ENCODE measurements at places on chromosomes 4 and X.

GRCh38 chrX:144722307-144722706, 525.0 kb upstream of the SPANXN1 start:
- no peak for DNase-seq

DNA sequence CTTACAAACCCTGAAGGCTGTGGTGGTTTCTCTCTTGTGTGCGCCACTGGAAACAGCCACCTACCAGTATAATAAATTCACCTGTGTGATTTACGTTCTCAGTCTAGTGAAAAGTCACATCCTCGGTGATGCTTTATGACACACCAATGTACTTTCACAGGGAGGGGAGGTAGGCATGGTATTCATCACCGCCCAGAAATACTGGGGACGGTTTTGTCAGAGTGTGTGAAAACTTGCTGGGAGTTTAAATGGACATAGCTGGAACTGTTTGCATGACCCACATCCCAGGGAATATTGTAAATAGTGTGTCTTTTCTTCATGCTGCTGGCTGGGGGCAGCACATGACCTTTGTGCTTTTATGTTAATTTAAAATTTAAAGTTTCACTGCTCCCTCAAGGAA, 421.8 kb downstream of the MAPK10 start:
- no peak for DNase-seq

DNA sequence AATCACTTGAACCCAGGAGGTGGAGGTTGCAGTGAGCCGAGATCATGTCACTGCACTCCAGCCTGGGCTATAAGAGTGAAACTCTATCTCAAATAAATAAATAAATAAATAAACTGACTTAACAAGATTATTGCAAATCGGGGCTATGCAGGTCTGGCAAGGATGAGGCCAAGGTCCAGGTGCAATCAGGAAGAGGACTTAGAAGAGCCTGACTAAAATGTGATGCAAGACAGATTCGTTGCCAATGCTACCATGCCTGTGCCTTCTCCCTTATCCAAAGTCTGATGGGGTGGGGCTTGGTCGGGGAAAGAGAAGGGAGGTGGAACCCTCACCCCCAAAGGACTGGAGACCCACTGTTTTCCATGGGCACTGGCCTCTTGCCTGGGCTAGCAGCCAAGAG, 14.7 kb downstream of the ZCCHC13 start:
- no peak for DNase-seq

GRCh38 chrX:45557387-45557786, 356.7 kb upstream of the DIPK2B start:
- peak; percentile 26 for DNase-seq

- no peak for DNase-seq
Observed at GRCh38 chr4:150325872-150326271, 247.6 kb downstream of the DCLK2 start.

DNA sequence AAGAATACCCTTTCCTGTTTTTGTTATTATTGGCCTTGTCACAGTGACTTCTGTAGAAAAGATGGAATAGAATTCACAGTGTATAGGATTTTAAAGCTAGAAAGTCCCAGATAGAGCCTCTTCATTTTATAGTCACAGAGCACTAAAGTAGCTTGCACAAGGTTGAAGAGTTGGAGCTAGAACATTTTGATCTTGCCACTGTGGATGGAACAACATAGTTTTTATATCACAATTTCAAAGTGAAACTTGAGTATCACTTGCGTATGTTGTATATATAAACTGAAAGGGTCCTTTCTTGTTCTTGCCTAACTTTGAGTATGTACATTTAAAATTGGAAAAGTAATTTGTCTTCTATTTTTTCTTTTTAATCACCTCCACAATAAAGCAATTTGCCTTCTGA, 2.7 kb downstream of the USO1 start:
- no peak for DNase-seq

- peak; percentile 75 for DNase-seq
Observed at GRCh38 chrX:124217304-124218251, 114.9 kb upstream of the TEX13D start.

GRCh38 chr4:161929956-161930355, 233.8 kb downstream of the FSTL5 start:
- peak; percentile 45 for DNase-seq

DNA sequence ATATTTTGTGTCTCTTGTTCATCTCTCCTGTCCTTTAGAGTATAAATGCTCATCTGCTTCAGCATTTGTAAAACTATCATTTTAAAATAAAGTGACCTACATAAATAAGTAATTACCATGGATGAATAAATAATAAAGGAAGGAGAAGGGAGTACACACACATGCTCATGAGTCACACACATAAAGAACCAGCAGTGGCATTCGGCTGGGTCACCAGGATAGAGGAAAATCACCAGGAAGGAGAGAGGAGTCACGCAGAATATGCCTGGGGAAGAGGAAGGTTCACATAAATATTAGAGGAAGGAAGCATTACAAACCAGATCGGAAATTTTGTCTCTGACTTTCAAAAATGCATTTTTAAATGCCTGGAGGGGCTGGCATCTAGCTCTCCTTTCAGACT, 38.5 kb upstream of the MED14 start:
- DNase-seq = peak; percentile 81

GRCh38 chrX:154298312-154298711, 2.7 kb downstream of the TKTL1 start:
- no peak for DNase-seq

GRCh38 chr4:181905708-181906107, 337.5 kb upstream of the TENM3 start:
- no peak for DNase-seq

- DNase-seq = peak; percentile 18
Observed at GRCh38 chrX:71533516-71533850, 579 bp downstream of the OGT start.

DNA sequence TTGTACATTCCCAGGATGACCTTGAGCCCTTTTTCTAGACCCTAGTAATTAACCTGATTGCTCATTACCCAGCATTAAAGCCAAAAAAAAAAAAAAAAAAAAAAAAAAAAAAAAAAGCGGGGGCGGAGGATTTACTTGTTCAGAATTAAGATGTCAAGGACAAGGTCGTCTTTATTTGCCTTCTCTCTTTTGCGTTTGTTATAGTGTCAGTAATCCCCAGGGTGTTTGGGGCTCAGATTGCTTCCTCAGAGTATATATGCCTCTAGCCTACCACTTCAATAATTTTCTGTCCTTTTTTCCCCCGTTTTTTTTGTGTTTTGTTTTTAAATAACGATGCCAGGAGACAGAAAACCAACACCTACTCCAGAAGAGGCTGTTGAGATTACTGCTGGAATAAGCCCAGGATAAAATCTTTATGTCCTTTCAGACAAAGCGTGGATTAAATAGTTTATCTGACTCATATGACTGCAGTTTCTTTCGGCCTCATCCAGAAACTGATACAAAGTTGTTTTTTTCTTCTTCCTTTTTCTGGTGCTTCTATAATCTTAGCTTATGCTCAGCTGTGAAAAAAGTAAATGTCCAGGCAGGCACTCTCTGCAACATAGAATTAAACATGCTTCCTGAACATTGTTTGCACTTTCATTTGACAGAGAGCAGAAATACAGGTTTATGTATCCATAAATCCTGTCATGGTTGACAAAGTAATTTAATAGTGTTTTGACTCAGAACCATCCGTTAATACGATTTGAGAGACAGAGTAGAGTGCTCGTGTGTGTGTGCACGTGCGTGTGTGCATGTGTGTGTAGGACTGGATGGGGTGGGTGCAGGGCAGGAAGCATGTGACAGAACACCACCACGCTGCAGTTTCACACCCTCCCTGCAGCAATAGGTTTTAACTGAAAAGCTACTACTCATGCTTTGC, 138.6 kb downstream of the AFF1 start:
- no peak for DNase-seq

DNA sequence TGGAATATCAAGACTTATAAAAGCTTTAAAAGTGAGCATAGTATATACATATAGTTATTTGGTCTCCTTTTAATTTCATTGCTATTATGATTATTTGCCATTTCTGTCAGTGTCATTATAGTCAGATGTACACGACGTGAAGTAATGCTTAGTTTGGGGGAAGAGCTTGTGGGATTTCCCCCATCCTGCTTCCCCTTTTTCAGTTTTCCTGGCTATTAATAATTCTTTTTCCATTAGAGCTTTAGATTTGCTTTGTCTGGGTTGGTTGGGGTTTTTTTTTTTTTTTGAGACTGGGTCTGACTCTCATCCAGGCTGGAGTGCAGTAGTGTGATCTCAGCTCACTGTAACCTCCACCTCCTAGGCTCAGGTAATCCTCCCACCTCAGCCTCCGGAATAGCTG, 5.4 kb downstream of the ABCE1 start:
- no peak for DNase-seq

DNA sequence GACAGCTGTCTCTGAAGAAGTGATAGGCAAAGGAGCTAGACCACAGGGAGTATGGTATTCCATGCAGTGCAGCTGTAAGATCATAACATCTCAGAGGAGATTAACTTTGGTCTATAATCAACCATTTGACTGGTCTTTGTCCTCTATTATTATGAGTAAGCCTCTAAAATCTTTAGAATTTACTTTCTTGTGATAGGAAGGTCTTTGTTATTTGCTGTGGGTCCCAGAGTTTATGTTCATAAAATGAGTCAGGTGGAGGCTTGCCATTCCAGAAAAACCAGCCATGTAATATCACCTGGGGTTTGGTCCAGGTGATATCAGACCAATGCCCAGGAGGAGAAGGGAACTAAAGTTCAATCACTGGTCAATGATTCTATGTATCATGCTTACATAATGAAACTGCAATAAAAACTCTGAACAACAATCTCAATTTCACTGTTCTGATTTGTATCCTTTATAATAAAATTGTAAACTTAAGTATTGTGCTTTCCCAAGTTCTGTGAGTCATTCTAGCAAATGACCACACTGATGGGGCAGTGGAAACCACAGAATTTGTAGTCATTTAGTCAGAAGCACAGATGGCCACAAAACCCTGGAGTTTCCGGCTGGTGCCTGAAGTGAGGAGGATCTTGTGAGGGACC, 239.6 kb upstream of the TRAM1L1 start:
- DNase-seq = peak; percentile 85

- DNase-seq = peak; percentile 13
Observed at GRCh38 chr4:126727461-126727860, 905.3 kb upstream of the INTU start.

GRCh38 chr4:153045111-153045982, 109.2 kb downstream of the FHDC1 start:
- DNase-seq = no peak

DNA sequence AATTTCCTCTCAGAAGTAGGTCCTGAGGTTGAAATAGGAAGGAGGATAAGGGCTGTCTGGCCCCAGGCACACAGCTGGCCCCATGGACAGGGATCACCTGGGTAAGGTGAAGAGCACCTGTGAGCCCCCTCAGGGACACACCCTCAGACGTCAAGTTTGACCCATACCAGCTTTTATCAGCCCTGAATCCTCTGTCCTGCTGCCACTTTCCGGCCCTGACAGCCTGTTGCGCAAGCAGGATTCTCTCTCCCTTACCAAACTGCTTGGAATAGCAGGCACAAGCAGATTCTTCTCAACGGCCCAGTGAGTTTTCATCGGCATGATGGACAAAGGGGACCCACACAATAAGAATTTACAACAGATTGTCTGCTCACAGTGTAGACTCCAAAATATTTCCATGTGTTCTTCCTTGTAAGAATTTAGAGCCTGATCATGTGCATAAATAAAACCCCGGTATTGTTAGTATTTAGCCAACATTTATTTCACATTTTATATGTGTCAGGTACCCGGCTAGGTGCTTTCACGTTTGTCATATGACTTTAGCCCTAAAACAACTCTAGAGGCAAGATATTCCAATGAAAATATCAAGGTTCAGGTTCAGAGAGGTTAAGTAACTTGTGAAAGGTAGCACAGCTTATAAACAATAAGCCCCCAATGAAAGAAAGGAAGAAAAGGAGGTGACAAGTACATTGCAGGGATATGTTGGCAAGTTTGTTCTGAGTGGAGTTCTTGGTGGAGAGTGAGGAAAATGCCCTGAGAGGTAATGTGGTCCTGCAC, 107.2 kb upstream of the KIT start:
- DNase-seq = no peak
